ENCODE measurements at places on chromosomes 6 and 20.

GRCh38 chr6:28553986-28554881, 28.6 kb downstream of the GPX5 start:
- no peak for DNase-seq

DNA sequence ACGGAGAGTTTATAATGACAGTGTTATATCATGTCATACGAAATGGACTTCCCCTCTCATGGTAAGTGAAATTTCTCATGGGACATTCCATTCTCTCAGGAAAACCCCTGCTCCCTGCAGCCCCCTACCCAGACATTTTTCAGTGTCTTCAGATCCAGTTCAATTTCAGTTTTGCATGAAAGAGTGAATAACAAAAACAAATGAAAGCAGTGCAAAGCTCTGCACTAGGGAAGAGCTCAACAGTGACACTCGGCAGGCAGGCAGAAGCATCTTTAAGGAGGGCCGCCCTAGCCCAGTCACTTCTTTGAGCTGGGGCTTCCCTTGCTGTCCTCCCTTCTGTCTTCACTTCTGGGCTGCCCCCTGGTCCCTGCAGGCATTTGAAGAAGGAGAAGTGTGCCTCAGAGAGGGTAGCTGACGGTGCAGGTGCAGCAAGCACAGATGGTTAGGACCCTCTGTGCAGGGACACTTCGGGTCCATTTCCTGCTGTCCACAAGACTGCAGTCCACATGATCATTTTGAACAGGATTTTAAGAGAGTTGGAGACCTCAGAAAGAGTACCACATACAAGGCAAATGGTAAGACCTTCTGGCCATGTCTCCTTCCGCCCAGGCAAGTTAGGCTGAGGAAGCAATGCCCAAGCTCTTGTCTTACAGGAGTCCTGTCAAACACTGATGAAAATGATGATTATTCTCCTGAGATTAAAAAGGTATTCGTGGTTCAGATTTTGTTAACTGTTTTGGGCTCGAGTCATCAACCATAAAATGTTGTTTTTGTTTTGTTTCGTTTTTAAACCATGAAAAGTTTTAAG, 5.4 kb upstream of the DUSP22 start:
- no peak for DNase-seq

GRCh38 chr6:42978487-42978838, 518 bp downstream of the PEX6 start:
- DNase-seq = no peak

DNA sequence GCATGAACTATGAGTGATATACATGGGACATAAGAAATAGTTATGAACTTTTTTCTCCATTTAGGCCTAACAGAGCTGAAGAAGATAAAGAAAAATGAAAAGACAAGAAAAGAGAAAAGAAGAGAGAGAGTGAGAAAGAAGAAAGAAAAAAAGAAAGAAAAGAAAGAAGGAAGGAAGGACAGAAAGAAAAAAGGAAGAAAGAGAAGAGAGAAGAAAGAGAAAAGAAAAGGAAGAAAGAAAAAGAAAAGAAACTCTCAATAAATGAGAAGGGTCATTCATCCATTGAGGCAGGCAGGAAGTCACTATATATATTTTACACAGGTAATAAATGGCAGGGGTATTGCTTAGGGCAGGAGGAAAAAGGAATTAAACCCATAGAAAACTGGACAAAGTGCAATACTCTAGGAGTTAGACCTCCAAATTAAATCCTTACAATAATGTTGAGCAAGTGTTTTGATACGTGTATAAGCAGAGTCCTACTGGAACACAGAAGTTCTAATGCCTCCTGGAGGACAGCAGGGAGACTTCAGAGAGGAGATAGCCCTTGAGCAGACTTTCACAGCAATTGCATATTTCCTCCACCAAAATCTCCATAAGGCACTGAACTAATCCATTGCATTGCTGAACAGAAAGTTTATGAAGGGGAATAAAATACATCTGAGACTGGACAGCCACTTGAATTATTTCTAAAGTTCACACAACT, 86.4 kb upstream of the TENT5A start:
- no peak for DNase-seq

DNA sequence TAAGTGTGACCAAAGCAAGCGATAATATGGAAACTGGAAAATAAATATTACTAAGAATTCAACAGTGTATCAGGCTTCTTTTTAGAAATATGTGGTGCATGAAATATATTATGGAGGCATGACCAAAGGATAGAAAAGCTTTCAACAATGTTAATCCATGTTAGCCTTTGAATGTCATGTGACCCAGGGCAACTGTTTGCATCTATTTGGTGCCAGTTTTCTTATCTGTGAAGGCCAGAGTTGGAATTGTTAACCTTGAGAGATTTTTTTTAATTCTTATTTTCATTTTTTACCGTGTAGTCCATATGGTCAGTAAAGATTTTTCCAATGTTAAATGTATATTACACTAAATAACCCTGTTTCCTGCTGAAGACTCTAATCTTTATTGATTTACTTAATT, 411.1 kb downstream of the BCKDHB start:
- no peak for DNase-seq

GRCh38 chr6:10383331-10384090, 31.4 kb downstream of the TFAP2A start:
- no peak for DNase-seq

DNA sequence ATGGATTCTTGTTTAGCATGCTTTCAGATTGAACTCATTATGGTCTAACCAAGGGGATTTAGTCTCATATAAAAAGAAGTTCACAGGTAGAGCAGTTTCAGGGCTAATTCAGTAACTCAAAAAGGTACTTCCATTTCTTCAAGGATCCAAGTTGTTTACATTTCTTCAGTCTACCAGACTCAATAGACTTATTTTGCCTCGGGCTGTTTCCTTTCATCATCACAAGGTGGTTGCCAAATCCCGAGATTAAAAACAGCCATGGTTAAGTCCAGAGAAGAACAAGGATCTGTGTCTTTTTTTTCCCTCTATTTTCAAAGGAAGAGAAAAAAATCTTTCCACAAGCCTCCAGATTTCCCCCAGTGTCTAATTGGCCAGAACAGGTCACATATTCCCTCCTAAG, 69.8 kb upstream of the SNX9 start:
- no peak for DNase-seq

GRCh38 chr20:2402271-2402980, 21.7 kb downstream of the TGM6 start:
- DNase-seq = no peak

DNA sequence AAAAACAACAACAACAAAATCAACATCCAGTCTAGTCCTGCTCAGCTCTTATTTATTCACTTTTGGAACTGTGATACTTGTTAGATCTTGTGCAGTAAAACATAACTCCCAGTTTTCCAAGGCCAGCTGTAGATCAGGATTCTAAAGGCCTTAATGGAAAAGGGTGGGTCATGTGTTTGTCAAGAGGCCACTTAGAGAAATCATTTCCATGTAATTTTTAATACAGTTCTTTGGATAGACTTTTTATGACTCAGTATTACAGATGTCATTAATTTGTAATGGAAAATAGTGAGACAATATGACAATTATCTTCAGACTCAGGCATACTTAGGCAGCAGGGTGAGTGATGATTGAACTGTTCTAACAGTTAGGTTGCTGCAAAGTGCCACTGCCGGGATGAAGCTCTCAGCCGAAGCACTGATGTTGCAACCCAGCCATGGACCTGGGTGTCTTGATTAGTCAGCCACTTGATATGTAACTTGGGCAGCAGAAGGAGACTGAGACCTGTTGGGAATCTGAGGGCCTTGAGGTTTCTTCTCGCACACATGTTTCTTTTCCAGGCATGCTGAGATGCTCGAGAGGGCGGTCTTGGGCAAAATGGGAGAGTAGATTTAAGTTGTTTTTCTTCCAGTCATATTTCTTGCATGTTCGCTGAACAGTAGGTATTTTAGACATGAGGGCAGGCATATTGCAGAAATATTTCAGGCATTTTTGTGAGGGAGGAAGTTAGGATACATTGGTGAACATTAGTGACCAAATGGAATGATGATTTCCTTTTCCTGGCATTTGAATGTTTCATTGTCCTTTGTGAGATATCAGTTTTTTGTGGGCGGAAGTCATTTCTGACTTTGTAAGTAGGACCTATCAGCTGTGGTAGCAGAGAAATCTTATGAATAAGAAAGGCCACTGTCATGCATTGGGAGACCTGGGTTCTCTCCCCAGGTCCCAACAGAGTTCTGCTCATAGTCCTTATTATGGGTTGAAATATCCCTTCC, 52.3 kb downstream of the SLX4IP start:
- no peak for DNase-seq

DNA sequence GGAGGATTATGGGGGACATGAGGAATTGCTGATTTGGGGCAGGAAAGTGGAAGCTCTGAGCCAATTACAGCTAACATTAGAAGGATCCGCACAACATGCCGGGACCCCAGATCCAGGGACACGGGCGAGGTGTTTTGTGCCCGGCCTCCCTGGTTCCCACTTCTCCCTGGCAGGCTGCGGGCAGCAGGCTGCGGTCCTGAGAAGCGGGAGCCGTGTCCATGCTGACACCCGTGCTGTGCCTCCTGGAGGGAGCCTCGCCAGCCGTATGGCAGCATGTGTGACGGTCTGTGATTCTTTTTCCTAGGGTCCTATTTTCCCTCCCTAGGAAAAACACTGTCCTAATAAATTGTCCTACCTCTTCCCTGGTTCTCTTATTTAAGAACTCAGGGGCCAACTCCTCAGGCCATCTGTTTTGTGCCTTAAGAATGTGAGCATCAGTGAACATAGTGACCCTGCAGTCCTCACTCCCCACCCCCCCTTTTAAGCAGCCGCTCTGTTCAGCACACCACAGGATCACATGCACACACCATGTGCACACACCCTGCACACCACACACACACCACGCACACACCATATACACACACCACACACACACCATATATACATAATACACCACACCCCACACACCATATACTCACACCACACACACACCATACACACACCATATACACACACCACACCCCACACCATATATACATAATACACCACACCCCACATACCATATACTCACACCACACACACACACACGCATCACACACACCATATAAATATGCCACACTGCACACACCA, 49.9 kb downstream of the DACT2 start:
- no peak for DNase-seq

DNA sequence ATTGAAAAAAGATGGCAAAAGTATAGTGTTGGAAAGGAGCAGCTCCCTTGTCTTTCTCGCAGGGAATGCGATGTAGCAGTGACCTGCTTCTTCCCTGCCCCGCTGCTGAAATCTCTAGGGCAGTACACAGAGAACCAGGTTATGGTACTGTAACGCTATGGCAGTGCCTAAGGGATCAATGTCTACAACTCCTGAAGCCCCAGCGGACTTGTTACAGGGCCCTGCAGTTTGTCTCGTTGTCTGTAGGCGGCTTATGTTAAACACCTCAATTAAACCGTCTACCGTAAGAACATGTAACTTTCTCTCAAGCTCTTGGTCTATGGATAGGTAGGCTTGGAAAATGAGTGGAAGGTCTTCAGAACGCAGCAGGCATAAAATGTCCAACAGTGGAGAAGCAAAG, 44.8 kb upstream of the SLC17A4 start:
- no peak for DNase-seq

DNA sequence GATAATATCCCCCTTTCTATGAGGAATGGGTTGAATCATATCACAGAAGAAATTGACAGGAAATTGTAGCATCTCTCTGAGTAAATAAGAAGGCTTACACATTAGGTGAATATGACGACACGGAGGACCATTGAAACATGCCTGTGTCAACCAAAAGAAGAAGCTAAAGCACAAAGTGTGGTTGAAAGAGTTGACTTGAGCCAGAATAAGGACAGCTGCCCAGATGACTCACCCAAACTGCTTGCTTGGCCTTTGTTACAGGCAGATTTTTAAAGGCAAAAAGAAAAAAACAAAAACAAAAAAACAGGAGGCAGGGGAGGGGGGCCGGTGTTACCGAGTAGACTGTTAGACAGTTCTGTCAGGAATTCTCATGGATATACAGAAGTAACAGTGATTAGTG, 129.8 kb upstream of the EDN1 start:
- DNase-seq = no peak

GRCh38 chr20:20731945-20732296, 19.5 kb upstream of the RALGAPA2 start:
- DNase-seq = no peak

- no peak for DNase-seq
Observed at GRCh38 chr6:168637834-168638233, 196.8 kb downstream of the SMOC2 start.

DNA sequence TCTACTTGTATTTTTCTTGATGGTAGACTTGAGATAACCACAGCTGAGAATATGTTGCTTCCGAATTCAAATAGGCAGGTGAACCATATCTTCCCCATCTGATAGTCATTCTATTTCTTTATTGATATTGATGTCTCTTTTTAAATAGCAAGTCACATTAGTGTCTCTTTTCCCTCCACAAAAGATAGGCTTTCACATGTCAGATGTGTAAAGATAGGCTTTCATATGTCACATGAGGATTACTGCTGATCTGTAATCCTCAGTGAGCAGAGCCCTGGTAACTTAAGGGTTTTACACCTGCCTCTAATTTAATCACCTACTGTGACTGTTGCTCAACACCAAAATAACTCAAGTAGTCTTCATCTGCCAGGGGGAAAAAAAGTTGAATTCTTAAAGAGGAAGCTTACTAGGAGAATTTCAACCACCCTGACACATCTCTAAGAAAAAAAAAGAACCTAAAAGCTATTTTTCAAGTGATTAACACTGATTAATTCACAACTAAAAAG, 45.3 kb upstream of the TRDN start:
- no peak for DNase-seq

- no peak for DNase-seq
Observed at GRCh38 chr20:8421981-8422380, 289.9 kb downstream of the PLCB1 start.

DNA sequence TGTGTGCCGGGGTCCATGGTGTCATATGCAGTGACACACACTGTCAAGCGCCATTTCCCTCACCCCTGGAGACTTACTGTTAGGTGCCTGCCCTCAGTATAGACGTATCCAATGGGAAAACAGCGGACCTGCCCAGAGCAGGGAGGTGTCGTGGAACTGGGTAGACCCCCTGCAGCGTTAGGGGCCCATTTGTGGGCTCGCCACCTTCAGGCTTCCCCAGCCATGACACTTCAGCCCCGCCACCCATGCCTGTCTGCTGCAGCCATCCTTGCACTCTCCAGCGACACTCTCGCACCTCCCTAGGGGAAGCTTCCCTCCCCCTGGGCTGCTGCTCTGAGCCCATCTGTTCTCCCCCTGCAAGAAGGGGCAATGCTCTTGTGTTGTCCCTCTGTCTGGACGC, 43.2 kb downstream of the STK35 start:
- DNase-seq = no peak

DNA sequence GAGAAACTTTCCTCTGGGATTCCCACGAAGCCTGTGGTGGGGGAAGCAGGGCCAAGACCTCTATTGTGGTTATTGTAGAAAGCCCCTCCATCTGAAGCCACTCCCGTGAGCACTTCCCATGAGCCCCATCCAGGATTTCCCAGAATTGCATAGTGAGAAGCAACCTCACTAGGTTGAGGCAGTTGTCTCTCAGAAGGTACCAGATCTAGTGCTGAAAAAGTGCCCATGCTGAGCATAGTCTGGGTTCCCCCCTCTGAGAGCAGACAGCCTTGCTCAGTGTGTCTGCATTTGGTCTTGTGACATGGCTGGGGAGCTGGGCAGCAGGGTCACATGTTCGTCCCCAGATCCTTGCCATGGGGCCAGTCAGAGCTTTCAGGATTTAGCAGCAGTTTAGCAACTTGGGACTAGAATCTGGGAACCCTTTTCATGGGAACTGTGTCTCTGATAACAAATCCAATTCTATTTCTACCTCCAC, 38.6 kb downstream of the SLC9A8 start:
- no peak for DNase-seq

GRCh38 chr6:39152262-39152661, 37.3 kb upstream of the SAYSD1 start:
- no peak for DNase-seq

- no peak for DNase-seq
Observed at GRCh38 chr6:37492236-37492972, 7.3 kb downstream of the CCDC167 start.

- no peak for DNase-seq
Observed at GRCh38 chr6:7467007-7467897, 74.2 kb upstream of the DSP start.
